ENCODE measurements at places on chromosomes 16 and 17.

DNA sequence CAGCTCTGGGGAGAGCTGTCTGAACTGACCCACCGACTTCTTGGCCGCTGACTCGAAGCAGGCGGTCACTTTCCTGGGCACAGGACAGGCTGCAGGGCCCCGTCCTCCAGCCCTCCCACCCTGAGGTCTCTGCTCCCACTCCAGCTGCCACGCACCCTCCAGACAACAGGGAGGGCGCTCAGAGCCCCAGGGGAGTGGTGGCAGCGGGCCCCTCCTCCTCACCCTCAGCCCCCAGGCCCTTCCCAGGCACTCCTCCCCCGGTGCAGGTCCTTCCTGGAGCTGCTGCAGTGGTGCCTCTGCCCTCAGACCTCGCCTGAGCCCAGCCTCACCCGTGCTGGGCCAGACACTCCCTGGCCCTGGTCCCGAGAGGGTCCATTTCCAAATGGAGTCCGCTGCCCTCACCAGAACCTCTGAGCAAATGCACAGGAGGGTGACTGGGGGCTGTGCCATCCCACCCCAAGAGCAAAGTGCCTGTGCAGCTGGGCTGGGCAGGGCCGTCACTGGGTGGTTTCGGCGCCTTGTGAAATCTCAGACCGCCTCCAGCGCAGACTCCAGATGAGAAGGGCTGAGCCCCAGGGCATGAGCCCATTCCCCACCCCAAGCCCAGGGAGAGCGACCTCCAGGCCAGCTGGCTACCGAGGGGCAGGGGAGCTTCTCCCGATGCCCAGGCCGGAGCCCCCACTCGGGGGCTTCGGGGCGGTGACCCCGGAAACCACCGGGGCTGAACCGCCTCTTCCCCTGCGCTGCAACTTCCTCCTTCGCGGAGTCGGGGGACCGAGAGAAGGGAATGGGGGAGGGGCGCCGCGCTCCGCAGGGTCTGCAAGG lies 717 bp downstream of the CYBA start:
- DNase-seq, result no peak

- DNase-seq, result no peak
Measured at GRCh38 chr17:69356625-69357024, 29.7 kb upstream of the ABCA5 start.

DNA sequence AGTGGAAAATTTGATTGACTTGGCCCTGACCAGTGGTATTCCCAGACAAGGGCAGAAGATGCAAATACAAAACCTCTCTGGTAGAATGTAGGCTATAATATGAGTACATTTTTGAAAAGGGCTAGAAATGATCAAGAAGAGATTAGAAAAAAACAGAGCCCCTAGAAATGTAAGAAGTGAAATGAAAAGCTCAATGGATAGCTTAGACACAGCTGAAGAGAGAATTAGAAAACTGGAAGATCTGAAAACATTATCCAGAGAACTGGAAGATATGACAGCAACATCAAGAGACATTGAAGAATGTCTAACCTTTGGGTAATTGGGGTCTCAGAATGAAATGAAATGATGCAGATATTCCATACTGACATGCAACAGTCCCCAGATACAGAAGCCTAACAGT lies 105.2 kb upstream of the ZNF750 start:
- no peak for DNase-seq

DNA sequence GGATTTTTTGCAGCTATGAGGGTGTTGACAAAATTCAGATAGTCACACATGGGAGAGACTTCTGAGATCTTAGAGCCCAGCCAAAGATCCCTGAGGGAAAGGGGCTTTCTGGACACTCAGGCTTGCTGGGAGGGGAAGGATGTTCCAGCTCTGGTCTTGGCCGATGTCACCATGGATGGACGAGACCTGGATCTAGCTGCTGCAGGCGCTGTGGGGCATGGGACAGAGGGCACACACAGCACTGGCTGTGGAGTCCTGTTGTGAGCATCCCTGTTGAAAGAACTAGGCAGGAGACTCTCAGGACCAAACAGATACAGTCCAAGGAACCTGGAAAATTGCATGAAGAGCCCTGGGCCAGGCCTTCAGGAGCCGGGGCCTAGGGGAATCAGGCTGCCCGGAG lies 80.1 kb upstream of the SDK2 start:
- no peak for DNase-seq

DNA sequence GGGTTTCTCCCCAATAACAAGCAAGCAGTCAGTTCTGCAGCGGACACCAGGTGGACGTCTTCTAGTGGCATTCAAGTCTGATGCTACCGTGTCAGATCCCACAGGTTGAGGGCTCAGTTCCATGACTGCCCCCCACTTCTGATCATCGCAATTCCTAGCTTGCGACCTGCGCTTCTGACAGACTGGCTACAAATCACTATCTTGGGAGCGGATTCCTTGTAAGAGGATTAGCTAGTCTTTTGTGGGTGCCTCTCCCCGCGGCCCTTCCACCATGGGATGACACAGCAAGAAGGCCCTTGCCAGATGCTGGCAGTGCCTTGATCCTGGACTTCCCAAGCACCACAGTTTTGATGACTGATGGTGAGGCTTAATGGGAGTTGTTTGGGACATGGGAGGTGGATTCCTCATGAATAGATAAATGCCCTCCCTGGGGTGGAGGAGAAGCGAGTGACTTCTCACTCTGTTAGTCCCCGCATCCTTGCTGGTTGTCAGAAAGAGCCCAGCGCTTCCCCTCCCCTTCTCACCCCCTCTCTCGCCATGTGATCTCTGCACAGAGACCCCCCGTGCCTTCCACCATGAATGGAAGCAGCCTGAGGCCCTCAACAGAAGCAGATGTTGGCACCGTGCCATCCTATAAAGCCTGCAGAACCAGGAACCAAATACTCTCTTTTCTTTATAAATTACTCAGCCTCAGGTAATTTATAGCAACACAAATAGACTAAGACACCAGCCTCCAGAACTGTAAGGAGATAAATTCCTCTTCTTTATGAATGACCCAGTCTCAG lies 19.1 kb downstream of the CDIP1 start:
- DNase-seq, result no peak

DNA sequence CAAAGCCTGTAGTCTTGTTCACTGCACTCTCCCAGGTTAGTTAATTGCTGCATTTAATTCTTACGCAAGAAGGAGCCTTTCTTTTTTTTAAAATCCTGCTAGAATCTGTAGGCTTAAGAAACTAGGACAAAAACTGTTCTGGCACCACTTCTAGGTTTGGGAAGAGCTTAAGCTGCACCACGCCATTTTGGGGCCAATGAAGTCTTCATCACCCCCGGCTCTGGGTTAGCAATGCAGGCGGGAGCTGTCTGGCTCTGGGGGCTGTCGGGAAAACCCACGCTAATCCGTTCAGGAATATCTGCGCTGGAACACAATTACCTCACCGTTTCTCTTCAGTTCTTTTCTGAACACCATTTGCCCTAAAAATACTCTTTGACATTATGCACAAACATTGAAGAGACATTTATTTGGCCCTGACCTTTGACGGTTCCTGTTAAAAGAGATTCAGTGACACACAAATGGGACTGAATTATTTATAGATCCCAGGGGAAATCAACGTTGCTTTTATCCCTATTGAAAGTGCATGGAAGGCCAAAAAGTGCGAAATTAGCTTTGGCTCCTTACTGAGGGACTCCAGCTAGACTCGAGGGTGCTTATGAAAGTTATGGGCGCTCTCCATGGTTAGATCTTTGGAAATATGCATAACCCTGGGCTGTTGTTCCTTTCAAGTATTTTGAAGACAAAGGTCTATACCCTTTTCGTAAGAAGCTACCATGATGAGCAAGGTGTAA lies 249.2 kb downstream of the HAPSTR1 start:
- DNase-seq, result no peak

GRCh38 chr17:80132906-80133625 lies 13.9 kb downstream of the EIF4A3 start:
- no peak for DNase-seq

- DNase-seq, result no peak
Measured at GRCh38 chr16:1890708-1891050, 18.7 kb upstream of the MEIOB start.

DNA sequence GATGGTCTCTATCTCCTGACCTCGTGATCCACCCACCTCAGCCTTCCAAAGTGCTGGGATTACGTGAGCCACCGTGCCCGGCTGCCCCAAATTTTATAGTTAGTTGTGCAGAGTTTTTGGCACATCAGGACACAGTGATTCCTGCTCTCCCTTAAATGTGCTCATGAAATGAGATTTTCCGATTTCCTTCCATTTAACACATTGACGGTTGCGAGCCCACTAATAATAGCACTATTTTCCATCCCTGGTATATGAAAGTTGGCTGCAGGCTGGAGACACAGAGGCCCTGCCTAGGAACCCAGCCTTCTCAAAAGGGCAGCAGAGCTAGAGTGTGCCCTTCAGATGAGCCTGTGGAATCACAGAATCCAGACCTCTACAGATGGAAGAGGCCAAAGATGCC lies 17.4 kb upstream of the MYH10 start:
- no peak for DNase-seq

DNA sequence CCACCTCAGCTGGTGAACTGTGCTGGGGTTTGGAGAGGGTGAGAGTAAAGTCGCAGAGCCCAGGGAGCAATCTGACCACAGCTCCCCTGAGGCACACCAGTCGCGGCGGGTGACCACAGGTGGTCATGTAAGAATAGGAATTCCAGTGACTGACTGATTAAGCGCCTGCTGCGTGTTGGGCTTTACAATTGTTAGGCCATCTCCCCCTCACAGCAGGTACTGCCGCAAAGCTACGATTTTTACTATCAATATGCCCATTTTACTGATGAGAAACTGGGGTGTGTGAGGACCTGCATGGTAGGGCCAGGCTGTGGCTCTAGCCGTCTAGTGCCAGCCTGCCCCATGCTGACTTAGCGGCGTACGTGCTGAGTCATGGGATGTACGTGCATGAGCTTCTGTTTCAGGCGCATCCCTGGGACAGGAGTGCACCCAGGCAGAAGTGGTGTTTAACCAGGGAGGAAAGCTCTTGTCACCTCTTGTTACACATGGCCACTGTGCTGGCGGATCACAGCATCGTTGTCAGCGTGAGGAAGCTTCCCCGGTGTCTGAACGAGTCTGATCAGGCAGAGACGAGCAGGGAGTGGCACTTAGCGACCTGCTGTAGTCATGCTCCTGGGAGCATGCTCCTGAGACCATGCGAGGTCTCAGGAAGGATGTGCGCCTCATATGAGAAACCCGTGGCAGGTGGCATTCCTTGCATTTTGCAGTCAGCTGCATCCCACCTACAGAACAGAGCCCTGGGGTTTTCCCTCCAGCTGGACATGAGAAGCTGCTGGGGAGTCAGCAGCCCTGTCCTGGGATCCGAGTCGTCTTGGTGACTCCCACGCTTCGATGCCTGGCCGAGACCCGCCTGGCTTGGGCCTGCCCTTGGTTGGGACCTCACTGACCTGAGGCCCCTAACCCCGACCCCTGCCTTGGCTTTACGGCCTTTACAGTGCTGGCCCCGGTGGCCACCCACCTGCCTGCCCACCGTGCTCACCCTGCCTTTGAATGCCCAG lies 163.7 kb upstream of the CHMP6 start:
- DNase-seq, result no peak

- DNase-seq, result no peak
Measured at GRCh38 chr16:12421688-12422087, 382.0 kb downstream of the CPPED1 start.

- DNase-seq, result no peak
Measured at GRCh38 chr16:47611848-47612493, 150.8 kb downstream of the PHKB start.

GRCh38 chr17:43713494-43714162 lies 45.0 kb downstream of the SOST start:
- DNase-seq, result no peak

DNA sequence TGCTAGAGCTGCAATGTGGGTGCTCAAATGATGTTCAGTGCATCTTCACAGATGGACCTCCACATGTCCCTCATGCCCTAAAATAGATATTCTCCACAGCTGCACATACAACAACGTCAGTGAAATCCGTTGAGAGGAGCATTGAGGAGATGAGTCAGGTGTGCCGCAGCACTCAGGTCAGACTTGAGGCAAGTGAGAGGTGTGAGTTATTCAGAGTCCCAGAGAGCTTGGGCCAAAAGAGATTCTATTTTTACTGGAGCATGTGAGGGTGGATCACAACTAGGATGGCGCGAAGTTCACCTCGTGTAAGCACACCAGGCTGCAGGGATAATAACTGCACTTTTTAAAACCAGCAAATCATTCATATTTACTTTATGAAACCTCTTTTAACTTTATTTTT lies 645.3 kb downstream of the MAF start:
- DNase-seq, result no peak

- no peak for DNase-seq
Measured at GRCh38 chr17:63997341-63998048, 656 bp upstream of the PRR29 start.

DNA sequence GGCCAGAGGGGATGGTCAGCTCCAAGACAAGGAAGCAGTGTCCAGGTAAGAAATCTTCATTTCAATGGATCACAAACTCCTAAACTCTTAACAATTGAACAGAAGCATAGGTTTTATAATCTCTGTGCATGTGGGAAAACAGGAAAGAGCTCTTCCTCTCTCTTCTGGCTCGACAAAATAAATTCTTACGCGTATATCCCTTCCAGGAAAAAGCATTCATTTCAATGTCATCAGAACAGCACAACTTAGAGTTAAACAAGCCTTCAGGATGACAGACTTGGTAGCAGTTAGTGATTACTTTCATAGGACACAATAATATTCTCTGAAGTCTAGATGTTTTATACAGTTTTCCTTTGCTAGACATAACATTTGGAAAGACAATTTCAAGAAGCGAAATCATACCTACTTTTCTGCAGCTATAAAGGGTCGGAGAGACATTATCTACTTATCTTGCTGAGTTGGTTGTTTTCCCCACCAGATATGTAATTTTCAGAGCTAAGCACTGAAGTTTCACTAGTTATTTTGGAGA lies 19.3 kb upstream of the SLC35G3 start:
- DNase-seq, result no peak

GRCh38 chr17:74096456-74096855 lies 107.0 kb upstream of the RPL38 start:
- no peak for DNase-seq

- no peak for DNase-seq
Measured at GRCh38 chr17:8160224-8160577, 2.5 kb downstream of the VAMP2 start.

DNA sequence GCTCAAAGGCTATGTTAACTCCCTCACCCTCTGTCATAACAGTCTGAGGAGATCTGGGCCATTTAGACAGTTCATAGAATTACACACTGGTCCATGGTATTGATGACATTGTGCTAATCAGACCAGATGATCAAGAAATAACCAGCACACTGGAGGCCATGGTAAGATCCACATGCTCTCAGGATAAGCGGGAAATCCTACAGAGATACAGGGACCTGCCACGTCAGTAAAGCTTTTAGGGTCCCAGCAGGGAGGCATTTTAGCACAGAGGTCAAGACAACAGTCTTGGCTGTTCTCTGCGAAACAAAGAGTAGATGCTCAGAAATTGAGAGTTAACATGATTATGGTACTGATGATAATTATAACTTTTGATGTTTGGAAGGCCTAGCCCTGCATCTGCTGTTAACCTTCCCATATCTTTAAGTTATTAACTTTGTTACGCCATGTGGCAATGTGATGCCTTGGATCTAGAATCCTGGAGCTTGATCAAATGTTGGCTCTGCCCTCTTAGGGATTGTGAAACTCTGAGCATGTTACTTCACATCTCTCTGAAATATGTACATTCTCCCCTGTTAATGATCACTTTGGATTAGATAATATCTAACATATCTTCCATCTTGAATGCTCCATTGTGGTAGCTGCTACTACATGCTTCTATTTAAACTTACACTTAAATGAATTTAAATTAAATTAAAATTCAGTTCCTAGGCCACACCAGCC lies 172.0 kb upstream of the SOX9 start:
- no peak for DNase-seq

All from stimulated activated CD4-positive, alpha-beta T cell treated with anti-CD3 and anti-CD28 coated beads, Interleukin-4, amount 100 ng/mL, for 48 hours (primary cell).